ENCODE measurements at places on chromosomes 3 and 15.

GRCh38 chr15:42233107-42233506 lies 25.0 kb upstream of the VPS39 start:
- no peak for DNase-seq

DNA sequence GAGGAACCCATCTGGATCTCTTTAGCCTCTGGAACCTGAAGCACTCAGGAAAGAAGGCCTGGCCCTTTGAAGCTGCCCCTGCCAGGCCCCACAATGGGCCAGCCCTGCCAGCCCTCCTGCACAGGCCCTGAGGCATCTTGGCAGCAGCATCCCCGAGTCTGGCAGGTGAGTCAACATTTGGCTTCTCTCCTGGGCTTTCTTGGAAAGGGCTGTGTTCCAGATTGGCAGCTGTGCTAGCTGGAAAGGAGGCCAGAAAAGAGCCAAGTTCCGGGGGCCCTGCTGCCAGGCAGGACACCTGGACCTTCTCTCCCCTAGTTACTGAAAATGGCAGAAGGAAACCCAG lies 187.2 kb downstream of the SHQ1 start:
- DNase-seq = no peak

GRCh38 chr3:197028728-197029510 lies 698 bp downstream of the MELTF start:
- no peak for DNase-seq

DNA sequence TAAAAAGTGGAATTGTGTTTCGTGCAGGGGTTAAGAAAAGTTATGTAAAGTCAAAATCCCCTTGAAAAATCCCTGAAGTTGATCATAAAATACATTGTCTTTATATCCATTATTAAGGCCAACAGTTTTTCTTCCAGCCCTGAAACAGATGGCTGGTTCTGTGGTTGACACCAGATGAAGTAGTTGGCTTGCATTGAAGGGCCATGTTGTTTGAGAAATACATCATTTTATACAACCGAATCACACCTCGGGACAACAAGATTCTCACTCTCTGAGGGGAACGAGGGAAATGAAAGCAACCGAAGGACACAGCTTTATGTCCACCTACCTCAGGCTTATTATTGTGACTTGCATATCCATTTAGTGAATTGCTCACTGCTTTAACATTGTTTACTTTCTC lies 126.0 kb upstream of the MITF start:
- no peak for DNase-seq
